Activated T-helper 1 cell treated with Interleukin-2 at 50 U/mL for 16 hours (primary cell): ENCODE measurements at places on chromosomes 11 and 22.

- no peak for DNase-seq
These were observed 13.0 kb upstream of the UBASH3B start for GRCh38 chr11:122642472-122642922.

DNA sequence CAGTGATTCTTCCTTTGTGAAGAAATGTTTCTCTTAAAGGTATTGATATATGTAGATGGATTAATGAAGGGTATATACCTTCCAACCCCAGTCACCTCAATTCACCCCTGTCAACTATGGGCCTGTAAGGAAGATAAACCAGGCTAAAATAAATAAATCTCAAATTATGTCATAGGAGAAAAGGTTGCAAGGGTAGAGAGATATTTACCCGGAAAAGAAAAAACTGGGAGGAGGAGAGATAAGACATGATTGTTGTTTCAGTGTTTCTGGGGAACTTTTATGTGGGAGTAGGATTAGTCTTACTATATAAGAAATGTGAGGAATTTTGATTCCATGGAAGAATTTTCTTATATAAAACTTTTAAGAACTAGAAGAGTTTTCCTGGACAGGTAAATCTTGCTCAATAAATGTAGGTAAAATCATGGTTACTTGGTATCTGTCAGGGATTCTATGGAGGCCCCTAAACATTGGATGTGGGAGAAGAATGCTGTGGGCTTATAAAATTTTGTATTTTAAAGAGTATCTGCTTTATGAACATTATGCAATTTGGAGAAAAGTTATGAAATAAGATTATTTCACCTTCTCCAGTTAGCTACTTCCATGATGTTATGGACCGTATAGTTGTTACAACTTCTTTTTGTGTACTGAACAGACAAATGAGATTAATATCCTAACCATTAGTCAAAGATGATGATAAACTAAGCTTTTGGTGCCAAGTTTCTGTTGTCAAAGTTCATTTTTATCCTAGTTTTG is 6.4 kb downstream of the YAP1 start:
- no peak for DNase-seq

DNA sequence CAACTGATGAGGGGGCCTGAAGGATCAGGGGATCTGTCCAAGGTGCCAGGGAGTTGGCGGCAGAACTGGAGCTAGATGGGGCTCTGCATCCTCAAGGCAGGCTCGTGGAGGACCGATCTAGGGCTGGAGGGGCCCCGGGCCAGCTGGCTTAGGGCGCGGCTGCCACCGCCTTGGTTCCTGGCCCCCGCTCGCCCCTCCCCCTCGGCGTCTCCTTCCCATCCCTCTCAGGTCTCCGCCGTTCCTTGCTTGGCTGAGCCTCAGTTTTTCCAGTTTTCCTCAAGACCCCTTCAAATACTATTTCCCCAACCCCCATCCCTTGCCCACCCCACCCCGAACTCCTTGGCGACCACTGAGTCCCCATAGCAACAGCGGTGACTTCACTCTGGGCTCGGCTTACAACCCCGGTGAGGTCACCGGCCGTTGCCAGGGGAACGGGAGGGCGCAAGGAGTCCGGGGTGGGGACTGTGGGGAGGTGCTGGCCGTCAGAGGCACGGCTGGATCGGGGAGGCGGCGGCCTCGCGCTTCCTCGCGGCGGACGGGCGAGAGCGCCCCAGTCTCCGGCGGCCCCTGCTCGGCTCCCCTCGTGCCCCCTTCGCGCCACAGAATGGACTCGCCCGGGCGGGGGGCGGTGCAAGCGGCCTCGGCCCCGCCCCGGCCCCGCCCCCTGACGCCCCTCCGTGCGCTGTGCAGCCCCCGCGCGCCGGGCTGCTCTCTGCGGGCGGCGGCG is 7.5 kb downstream of the FREY1 start:
- no peak for DNase-seq

- no peak for DNase-seq
These were observed 100.0 kb downstream of the GRIK4 start for GRCh38 chr11:120611581-120611980.

DNA sequence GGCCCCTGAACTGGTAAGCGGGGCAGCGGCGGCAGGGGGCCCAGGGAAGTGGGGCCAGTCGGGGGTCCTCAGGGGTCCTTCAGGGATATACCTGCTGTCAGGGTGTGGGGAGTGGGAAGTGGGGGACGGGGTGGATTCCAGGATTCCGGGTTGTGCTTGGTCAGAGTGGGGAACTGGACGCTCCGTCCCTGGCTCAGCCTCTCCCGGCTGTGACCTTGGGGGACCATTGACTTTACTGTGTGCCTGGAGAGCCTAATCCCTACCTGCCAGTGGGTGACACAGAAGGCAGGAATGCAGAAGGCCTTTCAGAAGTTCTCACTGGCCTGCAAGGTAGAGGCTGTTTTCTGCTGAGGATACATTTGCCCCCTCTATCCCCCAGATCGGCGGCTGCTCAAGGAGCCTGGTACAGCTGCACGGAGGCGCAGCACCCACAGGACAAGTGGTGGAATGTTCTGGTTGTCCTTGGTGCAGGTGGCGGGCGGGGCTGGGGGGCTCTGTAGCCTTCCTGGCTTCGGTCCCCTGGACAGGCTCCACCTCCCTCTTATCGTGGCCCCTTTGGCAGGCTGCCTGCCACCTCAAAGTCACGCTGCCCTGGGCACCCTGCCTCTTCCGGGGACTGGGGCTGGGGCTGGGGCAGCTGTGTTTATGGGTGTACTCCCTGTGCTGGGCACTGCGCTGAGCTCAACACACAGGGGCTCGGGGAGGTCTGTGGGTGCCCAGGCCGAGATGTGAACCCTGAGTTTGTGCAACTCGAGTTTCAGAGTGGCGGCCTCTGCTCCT is 18.4 kb downstream of the KCNQ1 start:
- DNase-seq = no peak

DNA sequence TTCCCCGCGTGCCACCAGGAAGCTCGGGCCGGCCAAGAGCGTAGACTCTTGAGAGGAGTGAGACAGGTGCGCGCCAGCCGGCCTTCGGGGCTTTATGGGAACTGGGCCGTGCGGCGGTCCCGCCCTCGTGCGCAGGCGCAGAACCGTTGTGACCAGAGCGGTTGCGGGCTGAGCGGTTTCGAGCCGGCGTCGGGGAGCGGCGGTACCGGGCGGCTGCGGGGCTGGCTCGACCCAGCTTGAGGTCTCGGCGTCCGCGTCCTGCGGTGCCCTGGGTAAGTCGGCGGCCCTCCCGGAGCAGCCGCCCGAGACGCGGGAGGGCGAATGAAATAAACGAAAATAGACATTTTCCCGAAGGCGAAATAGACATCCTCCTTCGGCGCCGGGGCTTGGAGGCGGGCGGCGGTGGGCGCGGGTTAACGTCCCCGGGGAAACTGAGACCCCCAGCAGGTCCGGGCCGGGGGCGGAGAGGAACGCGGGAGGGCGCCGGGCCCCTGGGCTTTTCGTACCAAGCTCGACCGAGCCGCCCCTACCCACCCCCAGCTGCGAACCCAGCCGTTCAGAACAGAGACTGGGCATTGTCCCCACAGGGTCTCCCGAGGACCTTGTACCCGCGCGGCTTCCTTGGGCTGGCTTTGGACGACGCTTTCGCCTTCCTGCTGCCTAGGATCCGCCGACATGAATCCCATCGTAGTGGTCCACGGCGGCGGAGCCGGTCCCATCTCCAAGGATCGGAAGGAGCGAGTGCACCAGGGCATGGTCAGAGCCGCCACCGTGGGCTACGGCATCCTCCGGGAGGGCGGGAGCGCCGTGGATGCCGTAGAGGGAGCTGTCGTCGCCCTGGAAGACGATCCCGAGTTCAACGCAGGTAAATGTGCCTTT is at the start of gene ASRGL1:
TSS of gene ASRGL1 (plus strand) at position 146 of the 879 bp plus-strand sequence. CDS start at position 676, 530 bp downstream.
- DNase-seq = peak; percentile 50

- DNase-seq = no peak
These were observed 185.7 kb downstream of the BLID start for GRCh38 chr11:121930004-121930965.

GRCh38 chr11:123054301-123055065 is 7.5 kb downstream of the HSPA8 start:
- no peak for DNase-seq

DNA sequence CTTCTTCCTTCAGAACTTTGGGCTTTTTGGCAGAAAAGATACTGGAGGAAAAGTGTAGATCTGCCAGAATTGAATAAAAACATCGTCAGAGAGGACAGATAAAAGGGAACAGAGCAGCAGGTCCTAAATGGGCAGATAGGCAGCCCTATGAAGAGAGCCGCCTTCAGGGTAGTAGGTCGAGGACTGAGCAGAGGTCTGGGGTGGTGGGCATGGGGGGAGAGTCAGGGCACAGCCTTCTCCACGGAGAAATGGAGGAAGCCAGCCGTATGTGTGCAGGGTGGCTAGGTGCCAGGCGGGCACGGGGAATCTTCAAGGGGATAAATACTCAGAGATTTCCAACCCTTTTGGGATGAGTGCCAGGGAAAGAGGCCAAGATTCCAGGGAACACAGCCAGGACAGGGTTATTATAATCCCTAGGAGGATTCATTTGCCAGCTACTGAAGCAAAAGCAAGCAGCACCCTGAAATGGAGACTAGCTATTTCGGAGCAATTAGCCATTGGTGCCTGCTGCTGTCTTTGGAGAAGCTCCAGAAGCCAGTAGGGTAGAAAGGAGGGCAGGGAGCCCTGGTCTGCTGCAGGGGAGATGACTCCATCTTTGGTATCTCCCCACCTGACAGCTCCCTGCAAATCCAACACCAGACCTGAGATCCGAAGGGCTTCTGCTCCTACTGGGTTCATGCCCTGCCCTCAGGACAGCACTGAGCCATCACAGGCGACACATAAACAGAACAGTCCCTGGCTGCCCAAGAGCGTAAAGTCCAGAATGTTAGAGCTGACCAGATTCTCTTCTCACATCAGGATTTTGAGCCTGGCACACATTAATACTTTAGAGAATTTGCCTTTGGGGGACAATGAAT is 174.5 kb upstream of the NTM start:
- no peak for DNase-seq

DNA sequence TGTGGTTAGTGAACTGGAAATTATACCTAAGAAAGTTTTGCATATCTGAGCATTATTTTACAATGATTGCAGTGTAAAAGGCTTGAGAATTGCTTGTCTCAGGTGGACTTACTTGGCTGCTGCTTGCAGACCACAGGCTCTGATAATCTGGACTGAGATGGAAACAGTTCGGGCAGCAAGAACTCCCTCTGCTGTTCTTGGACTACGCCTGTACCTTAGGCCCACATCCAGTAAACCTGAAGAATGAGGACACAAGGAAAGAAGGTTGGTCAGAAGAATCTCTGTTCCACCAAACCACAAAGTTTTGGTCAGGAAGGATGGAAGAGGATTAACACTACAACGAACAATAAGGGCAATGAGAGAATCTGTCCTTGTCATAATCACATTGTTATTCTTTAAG is 80.1 kb downstream of the C2CD3 start:
- DNase-seq = no peak

DNA sequence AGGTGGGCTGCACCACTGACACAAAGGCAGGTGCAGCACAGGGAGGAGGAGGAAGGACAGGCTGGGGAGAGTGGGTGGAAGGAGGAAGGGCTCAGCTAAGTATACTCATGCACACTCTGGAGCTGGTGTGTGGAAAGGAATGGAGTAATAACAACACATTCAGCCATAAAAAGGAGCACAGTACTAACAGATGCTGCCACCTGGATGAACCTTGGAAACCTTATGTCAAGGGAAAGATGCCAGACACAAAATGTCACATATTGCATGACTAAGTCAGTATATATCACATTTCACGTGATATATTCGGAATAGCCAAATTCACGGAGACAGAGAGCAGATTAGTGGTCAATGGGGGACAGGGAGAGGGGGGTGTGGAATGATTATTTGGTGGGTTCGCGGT is 389.6 kb upstream of the SYN3 start:
- no peak for DNase-seq

DNA sequence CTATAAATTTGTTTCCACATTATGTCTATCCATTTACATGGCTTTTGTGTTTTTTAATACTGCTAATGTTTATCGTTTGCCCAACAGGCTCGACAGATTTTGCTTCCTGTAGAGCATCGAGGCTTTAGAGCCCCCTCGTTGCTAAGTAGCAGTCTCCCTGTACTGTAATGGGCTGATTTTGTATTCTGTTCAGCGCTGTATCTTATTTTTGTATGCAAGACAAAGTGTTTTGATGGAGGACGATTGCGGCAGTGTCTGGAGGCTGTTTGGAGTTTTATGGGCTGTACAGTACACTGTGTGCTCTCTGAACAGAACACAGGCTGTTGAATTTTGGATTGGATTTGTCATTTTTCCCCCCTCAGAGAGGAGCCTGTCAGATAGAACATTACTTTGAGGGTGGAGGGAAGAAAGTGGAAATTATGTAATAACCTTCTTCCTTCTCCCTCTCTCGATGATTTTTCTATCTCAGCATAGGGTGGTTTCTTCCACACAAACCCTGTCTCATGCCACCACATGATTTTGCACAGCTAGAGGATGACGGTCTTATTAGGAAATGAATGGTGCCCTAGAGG is 104.4 kb downstream of the ZBTB16 start:
- DNase-seq = no peak

DNA sequence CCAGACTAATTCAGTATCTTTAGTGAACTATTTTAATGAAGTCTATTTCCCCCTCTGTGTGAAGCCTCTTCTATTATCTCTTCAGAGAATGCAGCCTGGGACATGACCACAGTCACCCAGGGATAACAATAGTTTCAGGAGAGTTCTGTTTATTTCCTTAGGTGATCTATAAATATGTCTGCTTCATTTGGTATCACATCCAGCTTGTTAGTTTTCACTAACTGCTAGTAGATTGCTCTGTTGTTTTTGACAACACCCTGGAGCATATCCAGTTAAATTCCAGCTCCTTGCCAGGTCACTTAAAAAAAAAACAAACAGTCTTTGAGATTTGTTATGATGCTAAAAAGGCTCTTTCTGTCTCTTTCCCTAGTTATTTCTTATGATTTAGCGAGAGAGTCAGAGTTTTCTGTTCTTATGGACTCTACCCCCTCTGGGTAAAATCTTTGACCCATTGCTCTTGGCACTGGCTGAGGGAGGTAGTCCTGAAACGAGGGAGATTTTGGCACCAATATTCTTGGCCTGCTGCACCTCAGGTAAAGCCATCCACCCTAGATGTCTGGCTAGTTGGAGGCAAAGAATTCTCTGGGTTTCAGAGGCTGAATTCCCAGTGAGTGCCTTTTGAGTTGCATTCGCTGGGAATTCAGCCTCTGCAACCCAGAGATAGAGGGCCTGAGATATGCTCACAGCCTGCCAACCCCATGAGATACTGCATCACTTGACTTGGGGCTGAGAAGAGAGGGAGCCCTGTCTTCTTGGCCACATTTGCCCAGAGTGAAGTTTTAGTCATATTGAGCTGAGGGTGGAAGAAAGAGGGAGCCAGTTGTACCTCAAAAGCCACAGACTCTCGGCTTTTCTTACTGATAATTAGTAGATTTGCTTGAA is 159.1 kb downstream of the PGR start:
- no peak for DNase-seq
